Hypothalamus (tissue), 51 donors: ENCODE measurements at places on chromosomes 1 and 21.

GRCh38 chr1:116207126-116207735 lies 96.0 kb downstream of the MAB21L3 start:
- DNase-seq, result no peak

- DNase-seq, result no peak
Measured at GRCh38 chr1:117857418-117857817, 72.0 kb downstream of the GDAP2 start.

GRCh38 chr1:221430152-221430960 lies 311.5 kb downstream of the DUSP10 start:
- DNase-seq, result no peak

DNA sequence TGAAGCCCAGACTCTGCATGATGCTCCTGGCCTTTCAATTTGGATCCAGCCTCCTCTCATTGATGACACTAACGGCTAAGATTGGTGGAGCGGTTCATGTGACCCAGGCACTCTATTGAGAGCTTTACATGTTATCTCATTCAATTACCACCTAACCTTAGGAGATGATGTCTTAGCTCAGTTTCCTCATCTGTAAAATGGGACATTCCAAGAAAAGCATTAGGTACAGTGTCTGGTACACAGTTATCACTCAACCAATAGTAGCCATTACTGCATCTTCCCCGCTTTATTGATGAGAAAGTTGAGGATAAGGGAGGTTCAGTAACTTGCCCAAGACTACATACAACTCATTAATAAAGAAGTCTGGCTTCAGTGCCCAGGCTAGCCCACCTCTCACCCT lies 17.0 kb downstream of the HEYL start:
- no peak for DNase-seq

GRCh38 chr1:217067642-217068041 lies 344.4 kb upstream of the ESRRG start:
- DNase-seq, result no peak

GRCh38 chr1:115227346-115228082 lies 110.5 kb downstream of the NGF start:
- DNase-seq, result no peak

DNA sequence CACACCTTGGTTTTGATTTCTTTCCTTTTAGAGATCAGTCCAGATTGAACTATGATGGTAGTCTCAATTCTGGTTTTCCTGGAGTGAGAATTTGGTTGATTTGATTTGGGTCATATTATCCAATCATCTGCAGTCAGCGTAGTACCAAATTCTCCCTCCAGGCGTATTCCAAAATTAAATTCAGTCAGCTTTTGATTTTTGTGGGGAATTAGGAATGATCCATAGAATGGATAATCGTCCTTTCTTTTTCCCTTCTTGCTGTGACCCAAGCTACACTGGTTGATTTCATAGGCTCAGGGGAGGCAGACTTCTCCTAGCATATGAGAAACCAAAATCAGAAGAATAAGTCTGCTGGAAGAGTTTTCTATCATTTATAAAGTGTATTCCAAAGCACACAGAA lies 4.9 kb downstream of the PRCC start:
- no peak for DNase-seq

DNA sequence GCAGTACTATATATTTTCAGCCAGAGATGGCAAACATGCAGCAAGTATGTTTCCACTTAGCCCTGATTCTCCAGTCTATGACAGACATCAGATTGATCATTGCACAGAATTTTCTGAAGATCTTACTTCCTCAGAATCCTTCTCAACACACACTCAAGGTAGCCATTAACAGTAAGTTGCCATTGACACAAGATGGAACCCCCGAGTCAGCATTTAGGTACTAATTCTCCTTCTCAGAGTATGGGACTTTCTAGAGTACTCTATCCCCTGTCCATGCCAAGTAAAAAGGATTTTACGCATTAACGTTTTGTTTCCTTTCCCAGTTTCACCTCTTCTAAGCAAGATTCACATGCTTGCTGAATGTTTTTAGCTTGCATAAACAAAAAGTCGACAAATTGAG lies 63.5 kb downstream of the SGIP1 start:
- no peak for DNase-seq

- no peak for DNase-seq
Measured at GRCh38 chr1:42529724-42530181, 66.7 kb downstream of the CCDC30 start.

- DNase-seq, result no peak
Measured at GRCh38 chr1:207084701-207085180, 3.9 kb upstream of the C4BPB start.

DNA sequence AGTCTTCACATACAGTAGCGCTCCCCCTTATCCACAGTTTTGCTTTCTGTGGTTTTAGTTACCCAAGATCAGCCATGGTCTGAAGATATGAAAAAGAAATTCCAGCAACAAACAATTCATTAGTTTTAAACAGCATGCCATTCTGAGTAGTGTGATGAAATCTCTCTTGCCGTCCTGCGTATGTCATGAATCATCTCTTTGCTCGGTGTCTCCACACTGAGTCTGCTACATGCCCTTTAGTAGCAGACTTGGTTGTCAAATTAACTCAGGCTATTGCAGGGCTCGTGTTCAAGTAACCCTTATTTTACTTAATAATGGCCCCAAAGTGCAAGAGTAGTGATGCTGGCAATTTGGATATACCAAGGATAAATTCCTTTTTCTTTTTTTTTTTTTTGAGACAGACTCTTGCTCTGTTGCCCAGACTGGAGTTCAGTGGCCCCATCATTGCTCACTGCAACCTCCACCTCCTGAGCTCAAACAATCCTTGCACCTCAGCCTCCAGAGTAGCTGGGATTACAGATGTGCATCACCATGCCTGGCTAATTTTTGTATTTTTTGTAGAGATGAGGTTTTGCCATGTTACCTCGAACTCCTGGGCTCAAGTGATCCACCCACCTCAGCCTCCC lies 22.6 kb downstream of the PHACTR4 start:
- DNase-seq, result no peak
